CD8-positive, alpha-beta memory T cell (primary cell): ENCODE measurements at places on chromosomes 1 and 21.

DNA sequence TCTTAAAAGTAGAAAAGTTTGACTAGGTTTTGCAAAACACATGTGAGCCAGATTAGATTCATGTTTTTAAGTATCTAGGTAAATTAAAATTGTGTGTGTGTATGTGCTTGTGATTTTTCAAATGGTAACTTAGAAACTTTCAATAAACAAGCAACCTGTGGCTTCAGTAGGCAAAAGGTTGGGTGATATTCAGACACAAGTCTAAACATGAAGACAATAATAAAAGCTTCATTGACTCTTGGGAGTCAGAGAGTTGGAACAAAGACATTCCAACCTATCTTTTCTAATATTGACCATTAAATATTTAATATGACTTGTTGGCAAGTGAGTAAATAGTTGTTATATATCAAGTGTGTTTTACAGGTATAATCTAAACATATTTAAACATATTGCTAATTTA, 1049.6 kb upstream of the ADGRL4 start:
- no peak overlapping the region for H3K27ac ChIP-seq
- H3K4me3 ChIP-seq, result no peak overlapping the region
- H3K36me3 ChIP-seq, result no peaks in the 10 kb centered on the region
- no peaks in the 10 kb centered on the region for H3K27me3 ChIP-seq
- H3K4me1 ChIP-seq, result no peaks in the 10 kb centered on the region

DNA sequence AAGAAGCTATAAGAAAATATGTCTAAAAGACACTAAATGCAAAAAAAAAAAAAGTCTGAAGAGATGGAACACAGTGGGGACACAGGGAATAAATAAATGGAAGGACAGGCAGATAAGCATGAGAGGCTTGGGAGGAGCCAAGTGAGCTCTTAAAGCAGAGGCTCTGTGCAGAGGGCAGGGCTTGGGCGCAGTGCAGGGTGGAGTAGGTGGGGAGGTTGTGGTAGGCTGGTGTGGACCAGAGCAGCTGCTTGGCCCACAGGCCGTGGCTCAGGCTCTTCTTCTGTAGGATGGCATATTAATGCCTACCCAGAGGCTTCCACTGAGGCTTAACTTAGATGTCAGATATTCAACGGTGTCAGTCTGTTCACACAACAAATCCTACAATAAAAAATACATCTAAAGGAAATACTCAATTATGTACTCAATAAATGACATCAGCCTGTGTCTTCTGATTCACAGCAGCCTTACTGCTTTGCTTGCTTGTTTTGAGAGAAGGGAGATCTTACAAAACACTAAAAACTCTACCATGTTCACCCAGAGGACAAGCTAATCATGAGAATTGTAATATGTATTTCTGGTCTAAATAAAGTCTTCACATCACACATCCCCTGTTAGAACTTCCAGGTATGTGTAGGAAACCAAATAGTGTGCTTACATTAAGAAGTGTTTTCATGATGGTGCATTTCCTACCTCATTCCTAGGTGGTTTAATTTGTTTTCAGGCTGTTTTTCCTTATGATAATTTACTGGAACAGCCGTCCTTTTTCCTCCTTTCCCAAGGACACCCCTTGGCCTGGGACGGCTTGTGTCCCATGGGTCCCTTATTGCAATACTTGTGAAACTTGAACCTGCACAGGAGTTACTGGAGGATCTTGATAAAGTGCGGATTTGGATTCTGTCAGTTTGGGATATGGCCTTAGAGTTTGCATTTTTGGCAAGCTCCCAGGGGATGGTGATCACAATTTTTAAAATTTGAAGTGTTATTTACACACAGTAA, 24.9 kb downstream of the DIP2A start:
- no peak overlapping the region for H3K4me3 ChIP-seq
- peaks cover 10% of the 10 kb centered on the region for H3K4me1 ChIP-seq
- H3K36me3 ChIP-seq, result peaks cover 6% of the 10 kb centered on the region
- no peaks in the 10 kb centered on the region for H3K27me3 ChIP-seq
- DNase-seq, result no peak

DNA sequence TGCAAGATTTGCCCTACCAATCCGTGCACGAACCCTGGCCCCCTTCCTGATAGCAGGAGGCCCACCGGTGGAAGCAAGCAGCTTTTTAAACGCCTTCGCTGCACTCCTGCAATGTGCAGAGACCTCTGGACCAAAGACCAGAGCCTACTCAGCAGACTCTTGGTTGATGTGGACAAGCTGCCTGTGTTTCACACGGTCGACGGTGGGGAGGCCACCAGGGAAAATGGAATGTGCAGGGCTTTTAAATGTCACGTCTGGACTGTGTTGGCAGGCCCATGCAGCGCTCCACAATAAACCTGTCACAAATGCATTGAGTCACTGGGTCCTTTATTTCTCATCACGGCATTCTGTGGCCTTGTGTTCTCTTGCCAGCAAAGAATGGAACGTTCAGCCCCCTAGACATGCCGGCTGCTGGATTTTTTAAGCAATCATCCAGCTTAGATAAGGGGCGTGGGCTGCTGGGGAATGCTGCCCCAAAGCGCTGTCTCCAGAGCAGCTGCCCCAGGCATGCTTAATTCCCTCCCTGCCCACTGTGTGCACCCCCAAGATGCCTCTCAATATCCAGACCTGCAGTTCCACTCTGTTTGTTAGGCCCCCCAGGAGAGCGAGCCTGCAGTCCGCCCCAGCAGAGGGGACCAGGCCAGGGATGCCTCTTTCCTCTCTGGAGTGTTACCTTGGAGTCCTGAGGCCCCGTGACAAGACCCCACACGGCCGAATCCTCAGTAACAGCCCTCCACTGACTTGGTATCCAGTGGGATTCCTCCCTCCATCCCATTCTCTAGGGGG, 71.3 kb downstream of the ATP5PO start:
- no peaks in the 10 kb centered on the region for H3K4me1 ChIP-seq
- no peak overlapping the region for H3K4me3 ChIP-seq
- H3K36me3 ChIP-seq, result no peaks in the 10 kb centered on the region
- no peaks in the 10 kb centered on the region for H3K27me3 ChIP-seq
- no peak for DNase-seq
- no peak overlapping the region for H3K27ac ChIP-seq

DNA sequence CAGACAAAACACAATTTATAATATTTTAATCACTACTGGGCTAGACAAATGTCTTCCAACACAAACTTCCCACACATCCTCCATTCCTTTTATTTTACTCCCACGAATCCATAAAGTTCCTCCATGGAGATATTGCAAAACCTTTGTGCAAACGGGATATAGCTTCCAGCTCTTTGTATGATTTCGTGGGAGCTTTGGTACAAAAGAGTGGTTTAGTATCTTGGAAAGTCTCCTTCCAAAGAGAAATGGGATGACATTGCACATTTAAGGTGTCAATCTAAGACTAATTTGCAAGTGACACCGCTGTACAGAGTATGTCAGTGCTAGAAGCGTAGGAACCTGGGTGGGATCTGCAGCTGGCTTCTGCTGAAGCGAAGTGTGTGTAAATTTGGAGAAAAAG, 455.2 kb upstream of the RUNX1 start:
- H3K4me3 ChIP-seq, result no peak overlapping the region
- peaks cover 34% of the 10 kb centered on the region for H3K4me1 ChIP-seq
- no peaks in the 10 kb centered on the region for H3K36me3 ChIP-seq
- H3K27me3 ChIP-seq, result no peaks in the 10 kb centered on the region
- no peak overlapping the region for H3K27ac ChIP-seq

DNA sequence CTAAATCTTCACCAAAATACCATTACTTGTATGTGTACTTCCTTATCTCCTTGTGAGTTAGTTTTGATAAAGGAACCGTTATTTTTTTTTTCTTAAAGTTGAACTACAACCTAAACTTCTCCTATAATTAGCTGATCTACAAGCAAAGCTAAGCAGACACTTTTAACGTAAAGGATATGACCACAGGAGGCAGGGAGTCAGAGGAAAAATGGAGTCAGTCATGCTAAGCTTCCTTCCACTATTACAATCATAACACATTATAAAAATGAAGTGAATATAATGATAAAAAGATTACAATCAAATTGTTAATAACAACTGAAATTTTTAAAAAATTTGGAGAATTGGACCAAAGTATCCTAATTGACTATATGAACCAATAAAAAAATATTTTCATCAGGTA, 892.6 kb downstream of the KCNT2 start:
- no peak for DNase-seq
- no peak overlapping the region for H3K27ac ChIP-seq
- H3K4me1 ChIP-seq, result no peaks in the 10 kb centered on the region
- no peak overlapping the region for H3K4me3 ChIP-seq

- no peak overlapping the region for H3K4me3 ChIP-seq
- H3K27ac ChIP-seq, result peak overlapping the region; percentile 1
- no peaks in the 10 kb centered on the region for H3K27me3 ChIP-seq
- peaks cover 13% of the 10 kb centered on the region for H3K36me3 ChIP-seq
- peaks cover 34% of the 10 kb centered on the region for H3K4me1 ChIP-seq
- no peak for DNase-seq
Observed at GRCh38 chr1:15947382-15948090, 28.4 kb downstream of the ZBTB17 start.

DNA sequence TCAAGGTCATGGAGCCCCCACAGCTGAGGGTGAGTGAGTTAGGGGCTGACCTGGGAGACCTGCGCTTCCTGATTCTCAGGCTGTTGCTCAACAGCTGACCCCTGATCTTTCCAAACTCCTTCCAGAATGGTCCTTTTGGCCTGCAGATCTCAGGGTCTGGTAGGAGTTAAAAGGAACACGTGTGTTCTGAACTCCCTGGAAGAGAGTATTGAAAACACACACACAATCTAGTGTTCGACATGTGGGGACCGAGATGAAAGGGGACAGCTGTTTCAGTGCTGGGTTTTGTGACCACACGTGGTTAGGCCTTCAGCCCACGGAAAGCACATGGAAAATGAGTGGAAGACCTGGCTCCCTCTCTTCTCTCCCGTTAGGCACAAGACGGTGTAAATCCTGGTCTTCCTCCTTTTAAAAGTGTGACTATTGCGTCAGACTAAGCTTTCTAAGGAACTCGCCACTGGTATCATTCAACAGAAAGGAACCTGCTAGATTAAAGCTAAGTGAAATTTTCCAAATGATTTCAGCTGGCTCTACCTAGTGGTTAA, 49.6 kb downstream of the RUNX1 start:
- no peaks in the 10 kb centered on the region for H3K36me3 ChIP-seq
- no peak for DNase-seq
- peaks cover 73% of the 10 kb centered on the region for H3K4me1 ChIP-seq
- H3K27ac ChIP-seq, result no peak overlapping the region

- no peak for DNase-seq
- H3K27me3 ChIP-seq, result no peaks in the 10 kb centered on the region
- no peaks in the 10 kb centered on the region for H3K4me1 ChIP-seq
- H3K27ac ChIP-seq, result no peak overlapping the region
Observed at GRCh38 chr1:178189814-178190213, 95.9 kb downstream of the RASAL2 start.

DNA sequence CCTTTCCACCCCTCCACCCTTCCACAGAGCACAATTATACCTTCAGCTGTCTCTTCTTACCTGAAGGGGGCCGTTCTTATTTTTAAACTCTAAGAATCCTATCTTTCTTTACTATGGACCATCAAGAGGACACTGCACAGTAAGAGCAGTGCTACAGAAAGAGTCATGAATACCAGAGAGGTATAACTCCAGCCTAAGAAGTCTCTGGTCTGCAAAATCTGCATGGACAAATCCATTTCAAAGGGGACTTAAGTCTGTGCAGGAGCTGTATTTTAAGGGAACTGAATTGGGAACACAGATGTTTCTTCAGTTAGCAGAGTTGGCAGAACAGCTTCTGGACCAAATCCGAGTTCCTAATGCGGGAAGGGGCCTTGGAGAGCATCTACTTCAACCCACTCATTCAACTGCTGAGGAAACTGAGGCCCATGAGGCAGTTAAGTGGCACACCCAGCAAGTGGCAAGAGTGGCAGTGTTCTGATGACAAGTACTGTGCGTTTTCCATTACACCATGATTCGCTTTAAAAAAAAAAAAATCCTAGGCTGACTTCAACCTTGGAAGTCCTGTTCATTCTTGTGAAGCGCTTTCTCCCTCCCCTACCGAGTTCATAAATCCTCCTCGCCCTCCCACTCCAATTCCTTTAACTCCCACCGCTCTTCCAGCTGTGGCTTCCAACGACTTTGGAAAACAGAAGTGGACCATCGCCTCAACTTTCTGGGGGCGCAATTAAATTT, 1.8 kb downstream of the PLPP3 start:
- peaks cover 10% of the 10 kb centered on the region for H3K27me3 ChIP-seq
- H3K36me3 ChIP-seq, result no peaks in the 10 kb centered on the region
- no peak overlapping the region for H3K4me3 ChIP-seq
- no peaks in the 10 kb centered on the region for H3K4me1 ChIP-seq
- no peak overlapping the region for H3K27ac ChIP-seq

GRCh38 chr1:211738096-211738690, 62.8 kb upstream of the NEK2 start:
- no peaks in the 10 kb centered on the region for H3K36me3 ChIP-seq
- H3K4me1 ChIP-seq, result peaks cover 34% of the 10 kb centered on the region

DNA sequence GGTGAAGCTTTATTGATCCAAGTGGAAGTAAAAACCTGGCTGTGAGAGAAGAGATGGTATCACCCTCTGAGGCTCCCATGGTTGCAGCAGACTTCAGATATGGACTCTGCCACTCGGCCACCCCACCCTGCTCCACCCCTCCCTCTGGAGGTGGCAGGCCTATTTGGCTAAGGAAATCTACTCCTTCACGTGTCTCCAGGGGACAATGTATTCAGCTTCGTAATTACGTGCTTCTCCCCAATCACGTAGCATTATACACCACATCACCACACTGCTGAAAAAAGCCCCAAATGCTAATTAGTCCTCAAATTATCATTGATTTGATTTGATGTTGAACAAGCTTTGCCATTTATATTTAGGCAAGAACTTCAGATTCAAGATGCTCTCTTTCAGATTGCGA, 220.7 kb downstream of the OMA1 start:
- H3K27ac ChIP-seq, result no peak overlapping the region
- H3K4me1 ChIP-seq, result peaks cover 12% of the 10 kb centered on the region
- no peak for DNase-seq
- H3K36me3 ChIP-seq, result no peaks in the 10 kb centered on the region
- no peak overlapping the region for H3K4me3 ChIP-seq

DNA sequence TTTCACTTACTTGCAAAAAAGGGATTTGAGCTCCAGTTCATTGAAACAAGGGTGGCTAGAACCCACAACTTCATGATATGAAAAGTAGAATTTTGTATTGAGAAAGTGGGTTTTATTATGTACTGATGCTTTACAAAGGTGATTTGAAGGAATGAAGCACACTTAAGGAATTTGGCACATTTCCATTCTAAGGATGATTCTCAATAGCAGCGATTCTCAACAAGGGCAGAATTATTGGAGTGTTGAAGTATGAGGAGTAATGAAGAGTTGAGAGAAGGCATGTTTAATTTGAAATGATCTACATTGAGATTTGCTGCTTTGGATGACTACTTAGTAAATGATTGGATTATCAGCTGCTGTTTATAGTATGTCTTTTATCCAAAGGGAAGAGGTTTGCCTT, 54.7 kb downstream of the FNBP1L start:
- no peak for DNase-seq
- no peaks in the 10 kb centered on the region for H3K27me3 ChIP-seq
- no peak overlapping the region for H3K27ac ChIP-seq
- no peaks in the 10 kb centered on the region for H3K4me1 ChIP-seq
- H3K4me3 ChIP-seq, result no peak overlapping the region

GRCh38 chr1:44407430-44408211, 2.6 kb downstream of the RNF220 start:
- peaks cover 81% of the 10 kb centered on the region for H3K27me3 ChIP-seq
- DNase-seq, result no peak
- H3K36me3 ChIP-seq, result no peaks in the 10 kb centered on the region
- peaks cover 32% of the 10 kb centered on the region for H3K4me1 ChIP-seq
- no peak overlapping the region for H3K27ac ChIP-seq
- no peak overlapping the region for H3K4me3 ChIP-seq

GRCh38 chr1:15215116-15215515, 31.9 kb upstream of the FHAD1 start:
- no peaks in the 10 kb centered on the region for H3K36me3 ChIP-seq
- H3K4me3 ChIP-seq, result no peak overlapping the region
- no peaks in the 10 kb centered on the region for H3K27me3 ChIP-seq
- no peak for DNase-seq
- no peak overlapping the region for H3K27ac ChIP-seq
- no peaks in the 10 kb centered on the region for H3K4me1 ChIP-seq
